ENCODE measurements at places on chromosomes 1 and 21. TPM values are rescaled to one million over a fixed set of nuclear protein-coding genes. Genes with fewer than 3 reads are reported as not detected.

DNA sequence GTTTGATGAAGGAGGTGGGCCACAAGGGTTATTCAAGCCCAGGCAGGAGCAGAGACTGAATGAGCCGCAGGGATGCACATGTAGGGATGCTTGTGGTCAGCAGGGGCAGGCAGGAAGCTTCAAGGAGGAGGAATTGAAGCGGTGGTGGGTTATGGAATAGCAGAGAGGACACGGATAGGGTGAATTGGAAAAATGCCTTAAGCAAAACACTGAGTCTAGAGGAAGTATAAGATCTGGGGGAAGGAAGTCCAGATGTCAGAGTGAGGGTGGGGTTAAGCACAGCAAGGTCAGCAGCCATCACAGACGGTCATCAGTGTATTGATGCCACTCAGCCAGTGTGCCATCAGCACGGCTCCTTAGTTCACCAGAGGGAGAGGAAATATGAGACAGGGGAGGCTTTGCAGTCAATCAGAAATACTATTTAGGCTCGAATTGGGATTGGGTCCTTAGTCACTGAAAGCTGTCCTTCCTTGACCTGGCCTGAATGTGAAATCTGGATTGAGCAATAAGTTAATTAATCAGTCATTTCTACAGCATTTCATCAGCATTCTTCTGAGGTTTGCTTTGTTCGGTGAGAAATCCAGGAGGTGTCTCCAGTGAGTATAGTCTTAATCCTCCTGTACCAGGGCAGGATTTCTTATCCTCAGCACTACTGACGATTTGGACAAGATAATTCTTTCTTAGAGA, 6.0 kb upstream of the LCE1F start:
- DNase-seq, result no peak
- H3K27me3 ChIP-seq, result no peaks in the 10 kb centered on the region

- H3K36me3 ChIP-seq, result no peaks in the 10 kb centered on the region
- DNase-seq, result no peak
- H3K27ac ChIP-seq, result no peak overlapping the region
- no peak overlapping the region for H3K4me3 ChIP-seq
- no peaks in the 10 kb centered on the region for H3K27me3 ChIP-seq
- H3K4me1 ChIP-seq, result no peaks in the 10 kb centered on the region
Observed at GRCh38 chr1:62978741-62979140, 194.8 kb downstream of the ATG4C start.

DNA sequence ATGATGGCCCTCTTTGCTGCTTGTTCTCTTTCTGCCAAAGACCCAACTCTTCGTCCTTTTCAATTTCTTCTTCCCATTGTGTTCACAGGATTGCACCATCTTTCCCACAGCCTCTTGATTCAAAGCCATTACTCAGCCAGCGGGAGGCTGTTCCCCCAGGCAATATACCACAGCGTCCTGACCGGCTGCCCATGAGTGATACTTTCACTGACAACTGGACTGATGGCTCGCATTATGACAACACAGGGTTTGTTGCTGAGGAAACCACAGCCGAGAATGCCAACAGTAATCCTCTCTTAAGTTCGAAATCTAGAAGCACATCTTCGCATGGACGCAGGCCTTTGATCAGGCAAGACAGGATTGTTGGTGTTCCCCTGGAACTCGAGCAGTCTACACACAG, 167.4 kb downstream of the LRRC40 start:
- H3K4me3 ChIP-seq, result no peak overlapping the region
- H3K36me3 ChIP-seq, result no peaks in the 10 kb centered on the region
- no peak overlapping the region for H3K27ac ChIP-seq
- H3K27me3 ChIP-seq, result no peaks in the 10 kb centered on the region
- H3K4me1 ChIP-seq, result no peaks in the 10 kb centered on the region
- DNase-seq, result no peak

ESPN gene
- 21.2 TPM for total RNA-seq
